T-helper 9 cell (primary cell): ENCODE measurements at places on chromosomes 11 and 22.

DNA sequence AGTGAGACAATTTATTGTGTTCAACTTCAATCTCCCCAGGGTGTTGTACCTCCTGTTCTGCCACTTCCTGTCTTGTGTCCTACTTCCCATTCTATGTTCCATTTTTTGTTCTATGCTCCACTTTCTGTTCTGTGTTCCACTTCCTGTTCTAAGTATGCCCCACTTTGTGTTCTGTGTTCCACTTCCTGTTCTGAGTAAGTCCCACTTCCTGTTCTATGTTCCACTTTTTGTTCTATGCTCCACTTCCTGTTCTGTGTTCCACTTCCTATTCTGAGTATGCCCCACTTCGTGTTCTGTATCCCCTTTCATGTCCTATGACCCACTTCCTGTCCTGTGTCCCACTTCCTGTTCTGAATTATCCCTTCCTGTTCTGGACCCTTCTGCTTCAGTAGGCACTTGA lies 732.7 kb downstream of the TBC1D22A start:
- no peak for DNase-seq

GRCh38 chr11:130523166-130523565 lies 74.7 kb downstream of the ADAMTS15 start:
- DNase-seq = no peak

DNA sequence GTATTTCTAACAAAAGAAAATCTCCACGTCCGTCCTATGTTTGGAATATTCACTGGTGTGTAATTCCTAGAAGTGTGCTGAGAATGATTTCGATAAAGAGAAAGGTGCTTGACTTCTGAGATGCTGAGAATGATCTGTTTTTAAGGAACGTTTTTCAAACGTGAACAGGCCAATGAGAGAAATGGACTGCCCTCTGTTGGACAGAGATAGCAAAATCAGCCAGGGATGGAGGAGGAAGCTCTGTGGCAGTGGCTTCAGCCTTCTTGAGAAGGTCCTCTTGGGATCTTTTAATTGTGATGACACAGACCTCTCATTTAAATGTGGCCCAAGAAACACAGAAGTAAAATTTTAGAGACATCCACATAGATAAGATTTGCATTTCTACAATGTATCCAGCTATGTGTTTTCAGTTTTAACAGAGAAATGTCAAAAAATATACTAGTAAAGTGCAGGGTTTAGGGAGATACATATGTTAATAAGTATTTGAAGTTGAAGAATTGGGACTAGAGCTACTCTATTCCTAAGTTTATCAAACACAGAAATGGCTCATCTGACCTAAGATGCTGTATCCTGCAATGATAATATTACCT lies 84.0 kb upstream of the RCN1 start:
- no peak for DNase-seq

GRCh38 chr22:24503843-24504338 lies 8.8 kb downstream of the UPB1 start:
- DNase-seq = no peak

DNA sequence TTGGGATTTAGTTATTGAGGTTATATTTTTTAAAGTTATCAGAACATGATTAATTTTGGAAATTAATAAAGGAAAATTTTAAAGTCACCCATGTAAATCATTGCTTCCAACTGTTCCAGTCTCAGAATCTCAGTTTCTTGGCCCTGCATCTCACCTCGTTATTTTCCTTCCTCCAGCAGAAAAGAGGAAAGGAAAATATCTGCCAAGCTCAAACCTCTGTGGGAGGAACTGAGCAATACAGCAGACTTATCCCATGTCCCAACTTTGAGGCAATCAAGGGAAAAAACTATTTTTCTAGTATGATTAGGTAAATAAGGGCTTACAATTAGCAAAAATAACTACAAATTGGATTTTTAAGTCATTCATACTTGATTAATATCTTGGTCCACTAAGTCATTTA lies 30.1 kb downstream of the ELMOD1 start:
- DNase-seq = no peak

DNA sequence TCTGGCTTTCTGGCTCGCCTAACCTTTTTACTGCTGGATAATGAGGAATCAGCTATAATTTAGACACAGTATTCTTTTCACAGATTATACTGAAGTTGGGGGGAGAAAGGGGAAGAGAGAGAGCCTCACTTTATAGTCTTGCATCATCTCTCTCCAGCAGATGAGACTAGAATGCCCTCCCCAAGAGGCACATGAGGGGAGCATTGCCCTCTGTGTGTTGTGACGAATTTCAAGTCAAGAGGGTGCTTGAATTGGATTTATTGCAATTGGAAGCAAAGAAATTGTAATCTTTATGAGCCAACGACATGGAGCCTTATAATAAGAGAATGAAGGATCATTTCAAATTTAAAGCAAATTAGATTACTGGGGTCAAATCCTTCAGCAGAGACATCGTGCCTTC lies 17.6 kb upstream of the CADM1 start:
- no peak for DNase-seq

DNA sequence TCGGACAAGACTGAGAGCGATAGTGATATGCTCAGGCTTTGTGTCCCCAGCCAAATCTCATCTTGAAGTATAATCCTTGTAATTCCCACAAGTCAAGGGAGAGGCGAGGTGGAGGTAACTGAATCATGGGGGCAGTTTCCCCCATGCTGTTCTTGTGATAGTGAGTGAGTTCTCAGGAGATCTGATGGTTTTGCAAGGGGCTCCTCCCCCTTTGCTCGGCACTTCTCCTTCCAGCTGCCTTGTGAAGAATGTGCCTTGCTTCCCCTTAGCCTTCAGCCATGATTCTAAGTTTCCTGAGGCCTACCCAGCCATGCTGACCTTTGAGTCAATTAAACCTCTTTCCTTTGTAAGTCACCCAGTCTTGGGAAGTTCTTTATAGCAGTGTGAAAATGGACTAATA lies 7.5 kb upstream of the FOLR2 start:
- DNase-seq = no peak

GRCh38 chr11:65221026-65221425 lies 39.3 kb downstream of the CAPN1 start:
- no peak for DNase-seq

GRCh38 chr11:19845626-19846025 lies 133.0 kb downstream of the NAV2 start:
- no peak for DNase-seq

DNA sequence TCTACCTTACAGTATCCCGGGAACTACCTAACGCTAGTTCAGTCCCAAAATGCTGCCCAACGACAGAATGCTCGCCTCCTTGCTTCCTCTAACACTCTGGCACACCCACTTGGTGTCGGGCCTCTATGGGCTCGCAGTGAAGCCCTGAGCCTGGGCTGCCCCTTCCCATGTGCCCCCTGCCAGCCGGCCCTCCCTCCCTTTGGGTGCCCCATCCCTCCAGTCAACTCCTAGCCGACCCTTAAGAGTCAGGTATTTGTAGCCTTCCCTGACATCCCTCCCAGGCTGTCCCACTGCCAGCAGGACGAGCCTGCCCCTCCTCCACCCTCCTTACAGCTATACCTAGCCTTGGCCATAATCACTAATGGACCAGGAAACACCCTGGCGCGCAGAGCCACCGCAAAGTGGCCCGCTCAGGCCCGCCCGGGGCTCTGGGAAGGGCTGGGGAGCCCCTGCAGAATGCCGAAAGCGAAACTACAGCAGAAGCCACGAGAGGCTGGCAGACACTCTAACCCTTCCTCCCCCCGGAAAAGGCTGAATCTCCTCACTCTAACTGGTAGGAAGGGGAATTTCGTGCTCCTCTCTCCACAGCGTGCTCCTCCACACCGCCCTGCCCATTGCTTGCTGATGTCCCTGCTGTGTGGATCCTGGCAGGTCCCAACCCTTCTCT lies 8.2 kb downstream of the CBX7 start:
- peak; percentile 42 for DNase-seq

GRCh38 chr11:24084956-24085355 lies 411.9 kb upstream of the LUZP2 start:
- no peak for DNase-seq

GRCh38 chr11:1207401-1208143 lies 15.3 kb upstream of the MUC5B start:
- no peak for DNase-seq
